ENCODE measurements at places on chromosomes 6 and 20.
A peak's percentile ranks its signal among the peaks of the same experiment; 100 is the strongest.

DNA sequence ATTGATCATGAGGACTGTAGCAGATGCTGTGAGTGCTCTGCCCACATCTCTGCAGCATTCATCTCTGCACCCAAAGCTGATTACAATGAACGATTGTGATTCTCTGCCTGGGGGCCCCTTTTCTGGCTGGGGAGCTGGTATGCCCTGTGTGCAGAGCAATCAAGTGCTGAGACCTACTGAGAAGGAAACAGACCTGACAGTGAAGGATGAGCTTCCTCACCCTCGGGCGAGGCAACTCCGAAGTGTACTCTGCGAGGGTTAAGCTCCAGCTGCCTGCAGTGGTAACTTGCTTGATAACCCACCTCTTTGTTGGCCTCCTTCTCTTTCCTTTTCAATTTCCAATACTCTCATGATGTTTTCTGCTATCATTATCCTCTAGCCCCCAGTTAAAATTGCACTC lies 289.7 kb upstream of the RNF24 start:
- DNase-seq, result no peak

DNA sequence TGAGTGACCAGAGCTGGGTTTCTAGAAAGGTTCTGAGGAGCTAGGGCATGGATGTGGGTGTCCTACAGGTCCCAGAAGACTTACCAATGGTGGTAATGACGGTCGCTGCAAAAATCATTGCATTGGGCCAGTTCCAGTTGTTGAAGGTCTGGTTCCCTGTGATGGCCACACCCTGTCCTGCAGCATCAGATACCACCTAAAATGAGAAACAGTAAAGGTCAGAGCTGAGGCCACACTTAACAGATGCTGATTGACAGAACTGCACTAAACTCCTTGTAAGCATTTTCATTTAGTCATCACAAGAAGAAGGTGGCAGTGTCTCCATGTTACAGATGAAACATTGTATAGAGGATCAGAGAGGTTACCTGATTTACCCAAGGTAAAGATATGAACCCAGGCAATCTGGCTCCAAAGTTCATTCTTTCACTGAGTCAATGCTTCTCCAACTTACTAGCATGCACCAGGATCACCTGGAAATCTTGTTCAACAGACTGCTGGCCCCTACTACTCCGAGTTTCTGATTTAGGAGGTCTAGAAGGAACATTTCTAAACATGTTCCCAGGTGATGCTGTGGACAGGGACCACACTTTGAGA lies 33.4 kb downstream of the KCNK5 start:
- DNase-seq, result no peak

DNA sequence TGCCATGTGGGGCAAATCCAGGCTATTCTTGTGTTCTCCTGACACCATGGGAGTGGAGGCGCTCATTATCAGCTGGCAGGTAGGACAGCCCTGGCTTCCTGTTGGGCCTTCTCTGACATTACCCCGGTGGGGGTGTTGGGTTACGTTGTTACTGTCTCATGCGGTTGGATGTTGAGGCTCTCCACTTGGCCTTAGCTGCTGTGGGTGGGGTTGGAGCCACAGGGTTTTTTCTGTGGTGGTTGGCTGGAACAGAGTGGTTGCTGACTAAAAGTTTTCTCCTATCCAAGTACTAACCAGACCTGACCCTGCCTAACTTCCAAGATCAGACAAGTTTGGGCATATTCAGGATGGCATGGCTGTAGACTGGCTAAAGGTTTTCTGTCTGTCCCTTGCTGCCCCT lies 20.2 kb downstream of the RIPK1 start:
- no peak for DNase-seq

GRCh38 chr6:152975204-152975915 lies 7.5 kb downstream of the FBXO5 start:
- no peak for DNase-seq

DNA sequence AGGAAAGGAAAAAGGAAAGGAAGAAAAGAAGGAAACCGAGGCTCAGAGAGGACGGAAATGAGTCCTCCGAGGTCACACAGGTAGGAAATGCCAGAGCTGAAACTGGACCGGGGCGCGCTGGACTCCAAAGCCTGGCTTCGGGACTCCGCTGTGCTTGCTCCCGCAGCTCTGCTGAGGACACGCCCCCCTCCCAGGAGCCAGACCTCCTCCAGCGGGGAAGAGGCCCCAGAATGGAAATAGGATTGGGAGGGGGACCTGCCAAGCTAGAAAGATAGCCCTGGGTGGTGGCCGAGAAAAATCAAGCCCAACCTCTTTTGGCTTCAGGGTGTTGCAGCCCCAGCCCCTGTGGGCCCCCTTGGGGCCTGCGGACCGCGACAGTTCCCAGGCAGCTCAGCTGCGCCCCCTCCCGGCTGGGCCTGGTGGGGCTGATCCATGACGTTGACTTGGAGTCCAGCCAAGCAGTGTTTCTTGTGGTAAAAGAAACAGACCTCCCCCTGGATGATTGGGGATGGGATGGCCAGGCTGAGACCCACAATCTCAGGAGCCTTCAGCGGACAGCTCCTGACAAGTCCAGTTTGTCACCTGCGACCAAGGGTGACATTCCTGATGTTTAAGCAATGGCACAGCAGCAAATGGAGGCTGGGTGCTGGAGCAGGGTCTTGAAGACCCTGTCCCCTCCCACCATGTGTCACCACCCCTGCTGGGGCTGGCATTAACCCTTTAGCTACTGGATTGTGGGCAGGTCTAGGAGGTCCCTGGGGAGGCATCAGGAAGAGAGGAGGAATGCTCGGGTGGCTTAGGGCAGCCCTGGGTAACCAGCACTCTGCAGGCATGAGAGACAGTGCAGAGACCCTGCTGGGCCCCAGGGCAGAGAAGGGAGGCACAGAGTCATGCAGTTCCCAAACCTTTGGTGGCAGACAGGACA lies 55.4 kb downstream of the RIPOR3 start:
- DNase-seq, result no peak

DNA sequence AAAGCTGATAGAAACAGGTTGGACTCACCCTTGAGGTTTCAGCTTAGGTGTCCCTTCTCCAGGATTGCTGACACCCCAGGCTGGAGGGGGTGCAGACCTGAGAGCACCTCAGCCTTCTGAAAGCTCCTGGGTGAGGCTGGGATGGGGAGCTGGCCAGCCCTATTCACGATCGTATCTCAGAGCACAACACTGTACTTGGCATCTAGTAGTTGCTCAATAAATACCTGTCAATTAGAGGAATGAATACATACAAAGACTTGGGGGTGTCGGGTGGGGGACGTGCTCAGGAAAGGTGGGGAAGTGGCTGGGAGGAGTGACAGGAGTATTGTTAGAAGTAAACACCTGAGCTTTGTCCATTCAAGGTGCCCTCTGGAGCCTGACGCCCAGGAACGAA lies 61.7 kb downstream of the SLC2A10 start:
- no peak for DNase-seq

- DNase-seq, result no peak
Observed at GRCh38 chr6:157721426-157721825, 101.6 kb upstream of the SNX9 start.

- peak; percentile 62 for DNase-seq
Observed at GRCh38 chr6:8219352-8219943, 117.1 kb upstream of the EEF1E1 start.

DNA sequence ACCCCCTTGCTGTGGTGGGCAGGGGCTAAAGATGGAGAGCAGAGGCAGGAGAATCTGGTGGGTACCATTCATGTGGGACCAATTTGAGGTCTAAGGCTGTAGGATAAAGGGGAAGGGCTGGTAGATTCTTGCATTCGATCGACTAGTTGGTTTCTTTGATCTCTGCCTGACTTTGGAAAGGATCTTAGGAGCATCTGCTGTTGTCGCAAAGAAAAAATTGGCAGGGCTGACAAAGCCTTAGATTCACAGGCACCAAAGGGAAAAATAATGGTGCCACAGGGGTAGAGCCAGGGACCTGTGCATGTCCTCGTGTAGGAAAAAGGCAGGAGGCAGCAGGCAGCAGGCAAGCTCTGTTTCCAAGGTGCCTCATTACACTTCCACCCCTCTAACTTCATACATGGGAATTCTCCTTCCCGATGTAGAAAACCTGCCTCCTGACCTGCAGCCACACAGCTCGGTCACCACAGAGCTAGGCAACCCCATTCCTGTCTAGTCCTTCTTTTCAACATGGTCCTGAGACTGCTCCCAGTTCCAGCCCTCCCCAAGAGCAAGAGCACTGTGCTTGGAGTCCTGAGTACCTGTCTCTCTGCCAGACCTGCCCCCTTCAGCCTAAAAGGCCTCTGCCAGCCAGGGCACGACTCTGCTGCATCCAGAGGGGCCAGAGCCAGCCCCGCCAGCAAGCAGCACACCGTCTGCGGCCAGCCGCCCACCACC lies 71.9 kb downstream of the FGD2 start:
- no peak for DNase-seq

GRCh38 chr6:46706464-46706863 lies 18.8 kb downstream of the TDRD6 start:
- no peak for DNase-seq

DNA sequence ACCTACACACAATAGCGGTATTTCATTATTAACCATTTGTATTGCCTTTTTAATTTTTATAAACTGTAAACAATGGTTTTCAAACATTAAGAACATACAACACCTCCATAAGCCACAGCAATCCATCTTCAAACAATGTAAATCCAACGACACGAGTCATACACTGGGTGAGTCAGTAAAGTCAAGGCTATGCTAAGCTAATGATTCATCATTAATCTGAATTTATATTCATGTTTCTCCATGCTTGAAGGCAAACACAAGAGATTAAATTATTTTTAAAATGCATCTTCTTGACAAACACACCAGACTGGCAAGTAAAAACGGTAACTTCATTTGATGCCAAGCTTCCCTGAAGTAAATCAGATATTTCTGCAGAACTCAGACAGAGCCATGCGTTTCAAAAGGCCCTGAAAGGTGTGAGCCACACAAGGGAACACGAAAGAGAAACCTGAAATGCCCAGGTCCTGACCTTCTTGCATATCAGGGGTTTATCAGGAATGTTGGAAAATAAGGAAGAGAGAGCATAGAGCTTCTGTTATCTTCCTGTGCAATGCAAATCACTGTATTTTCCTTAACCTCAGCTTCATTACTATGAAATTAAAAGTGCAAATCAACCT lies 162.5 kb downstream of the ALDH8A1 start:
- DNase-seq, result no peak

DNA sequence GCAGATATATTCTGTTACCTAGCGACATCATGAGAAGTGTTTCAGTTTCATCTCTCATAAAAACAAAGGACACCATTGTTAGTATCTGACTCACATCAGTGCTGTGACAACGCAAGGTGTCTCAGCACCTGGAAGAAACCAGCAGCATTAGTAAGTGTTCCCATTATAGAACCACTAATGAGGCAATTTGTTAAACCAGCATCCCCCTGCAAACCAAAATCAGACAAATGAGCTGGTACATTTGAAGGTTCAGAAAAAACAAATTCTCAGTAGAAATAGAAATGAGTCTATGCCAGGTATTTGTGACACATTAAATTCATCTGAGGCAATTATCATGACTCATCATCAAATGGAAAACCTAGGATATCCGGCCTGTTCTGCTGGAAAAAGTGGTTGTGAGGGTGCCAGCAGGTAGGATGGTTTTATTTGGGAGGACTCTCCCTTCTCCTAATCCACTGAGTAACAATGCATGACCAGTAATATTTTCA lies 151.7 kb downstream of the TMEM200A start:
- DNase-seq, result no peak

DNA sequence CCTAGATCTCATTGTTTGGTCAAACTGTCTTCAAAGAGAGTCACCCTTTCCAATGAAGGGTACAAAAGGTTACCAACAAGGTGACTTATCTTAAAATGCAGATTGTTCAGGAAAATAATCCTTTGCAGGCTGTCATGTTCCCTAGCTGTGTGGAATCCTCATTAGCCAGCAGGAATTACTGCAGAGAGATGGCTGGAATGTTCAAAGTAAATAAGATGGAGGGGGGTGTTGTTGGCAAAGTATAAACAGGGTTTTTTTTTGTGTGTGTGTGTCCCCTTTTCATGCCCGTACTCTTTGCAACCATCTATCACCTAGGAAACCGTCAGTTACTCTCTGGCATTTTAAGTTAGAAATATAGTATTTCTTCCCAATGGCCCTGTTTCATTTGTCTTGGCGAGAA lies 6.5 kb downstream of the NEDD9 start:
- no peak for DNase-seq

- no peak for DNase-seq
Observed at GRCh38 chr6:145789443-145789842, 25.2 kb downstream of the FBXO30 start.

GRCh38 chr20:6704132-6704861 lies 63.2 kb upstream of the BMP2 start:
- DNase-seq, result no peak

DNA sequence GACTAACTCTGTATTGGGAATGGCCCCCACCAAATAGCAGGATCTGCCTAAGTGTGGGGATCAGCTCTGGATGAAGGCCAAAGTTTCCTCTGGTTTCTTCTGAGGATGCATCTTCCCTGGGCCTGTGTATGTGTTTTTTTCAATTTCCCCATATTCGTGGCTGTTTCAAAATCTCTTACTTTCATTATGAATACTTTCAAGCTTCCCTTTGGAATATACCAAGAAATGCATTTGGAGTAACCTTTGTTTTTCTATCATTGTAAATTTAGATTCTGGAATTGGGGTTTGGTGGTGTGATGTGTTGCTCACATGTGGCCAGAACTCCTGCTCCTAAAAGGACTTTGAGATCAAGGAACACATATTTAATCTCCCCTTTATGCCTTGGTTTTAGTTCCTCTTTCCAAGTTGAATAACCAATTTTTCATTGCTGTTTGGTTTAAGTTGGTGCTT lies 8.4 kb downstream of the ENTPD6 start:
- no peak for DNase-seq

- no peak for DNase-seq
Observed at GRCh38 chr6:37493661-37493995, 6.1 kb downstream of the CCDC167 start.

DNA sequence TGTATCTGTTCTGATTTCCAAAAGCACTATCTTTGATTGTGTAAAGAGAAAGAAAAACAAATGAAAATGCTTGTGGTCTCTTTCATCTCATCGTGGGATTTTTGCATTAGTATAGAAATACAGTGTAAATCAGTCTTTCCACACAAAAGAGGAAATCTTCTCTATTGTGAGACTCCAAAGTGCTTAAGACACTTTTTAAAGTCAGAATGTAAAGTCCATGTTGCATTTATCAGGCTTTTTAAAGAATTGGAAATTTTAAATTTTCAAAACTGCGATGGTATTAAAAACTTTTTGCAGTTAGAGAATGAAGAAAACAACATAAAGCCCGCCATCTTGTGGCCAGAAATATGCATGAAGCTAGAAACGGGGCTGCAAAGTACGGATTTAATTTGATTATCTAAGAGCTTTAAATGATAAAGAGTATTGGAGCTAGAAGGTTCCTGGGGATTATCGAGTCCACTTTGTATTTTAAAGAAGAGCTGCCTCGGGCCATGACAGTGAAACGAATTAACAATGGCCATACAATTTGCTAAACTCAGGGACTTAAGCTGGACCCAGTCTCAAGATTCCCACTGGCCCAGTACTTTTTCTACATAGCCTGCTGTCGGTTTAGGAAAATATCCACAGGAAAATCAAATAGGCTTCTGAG lies 339.6 kb downstream of the ARHGAP18 start:
- peak; percentile 36 for DNase-seq

All from hippocampal formation (tissue), 2 donors.